Karpas-422 (cell line): ENCODE measurements at places on chromosomes 12 and 14. TPM values are rescaled to one million over a fixed set of nuclear protein-coding genes. Genes with fewer than 3 reads are reported as not detected.

Gene PEX5
- 25.9 and 80.8 TPM in 2 replicates for total RNA-seq

Gene CCNB1IP1
- 103 and 127 TPM in 2 replicates for total RNA-seq

Gene DPF3
- 3.1 and 6.7 TPM in 2 replicates for total RNA-seq

Gene PLCZ1
- not detected in 2 replicates for total RNA-seq

Gene FGF6
- not detected in 2 replicates for total RNA-seq

Gene BCL11B
- not detected in 2 replicates for total RNA-seq

Gene TMBIM6
- total RNA-seq, result 180 and 386 TPM in 2 replicates

- no peak for DNase-seq
Observed at GRCh38 chr12:53532524-53533445, 25.5 kb upstream of the NPFF start.

DNA sequence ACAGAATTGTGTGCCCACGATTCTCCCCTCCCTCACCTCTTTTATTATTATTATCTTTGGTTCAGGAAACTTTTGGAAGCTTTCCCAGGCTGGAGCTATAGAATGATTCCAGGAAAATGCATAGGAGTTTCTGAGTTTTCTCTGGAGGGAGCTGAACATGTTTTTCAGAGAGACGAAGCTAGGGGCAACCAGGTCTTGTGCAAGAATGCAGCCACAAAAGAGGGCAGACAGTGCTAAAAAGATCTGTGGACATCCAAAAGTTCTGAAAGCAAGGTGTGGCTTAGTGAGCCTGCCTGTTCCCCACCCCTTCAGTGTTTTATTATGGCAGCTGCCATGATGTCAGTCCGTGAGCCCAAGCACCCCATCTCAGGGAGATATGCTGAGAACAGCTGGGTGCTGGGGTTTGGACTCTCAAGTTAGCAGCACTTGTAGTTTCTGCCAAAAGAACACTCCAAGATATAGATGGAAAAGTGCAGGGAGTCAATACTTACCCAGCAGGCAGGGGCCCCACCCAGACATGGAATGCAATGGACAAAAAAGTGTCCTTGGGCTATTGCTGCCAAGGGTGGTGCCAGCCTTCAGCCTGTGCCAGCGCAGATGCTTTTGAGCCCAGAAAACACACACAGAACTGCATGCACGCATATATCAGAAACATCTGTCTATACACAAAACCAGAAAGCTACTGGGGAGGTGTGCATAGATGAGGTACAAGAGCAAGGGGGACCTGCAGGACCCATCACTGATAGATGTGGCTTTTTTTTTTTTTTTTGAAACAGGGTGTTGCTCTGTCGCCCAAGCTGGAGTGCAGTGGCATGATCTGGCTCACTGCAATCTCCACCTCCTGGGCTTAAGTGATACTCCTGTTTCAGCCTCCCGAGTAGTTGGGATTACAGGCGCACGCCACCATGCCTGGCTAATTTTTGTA, 17.0 kb upstream of the IRF2BPL start:
- DNase-seq, result no peak

DNA sequence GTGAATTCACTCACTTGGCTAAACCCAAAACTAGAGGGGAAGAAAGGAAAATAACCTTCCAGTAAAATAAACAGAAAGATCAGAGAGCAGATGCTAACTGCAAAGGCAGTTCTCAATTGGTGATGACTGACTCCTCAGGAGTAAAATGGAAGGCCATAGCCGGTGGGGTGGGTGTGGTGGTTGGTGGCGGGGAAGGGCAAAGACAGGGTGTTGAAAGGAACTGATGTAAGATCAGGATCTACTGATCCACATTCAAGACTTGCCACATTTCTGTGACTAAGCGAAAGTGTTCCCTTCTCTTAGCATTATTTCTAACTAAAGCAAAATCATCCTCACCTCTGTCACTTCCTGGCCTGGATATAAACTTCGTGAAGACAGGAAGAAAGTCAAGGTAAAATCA, 26.3 kb upstream of the TC2N start:
- no peak for DNase-seq

DNA sequence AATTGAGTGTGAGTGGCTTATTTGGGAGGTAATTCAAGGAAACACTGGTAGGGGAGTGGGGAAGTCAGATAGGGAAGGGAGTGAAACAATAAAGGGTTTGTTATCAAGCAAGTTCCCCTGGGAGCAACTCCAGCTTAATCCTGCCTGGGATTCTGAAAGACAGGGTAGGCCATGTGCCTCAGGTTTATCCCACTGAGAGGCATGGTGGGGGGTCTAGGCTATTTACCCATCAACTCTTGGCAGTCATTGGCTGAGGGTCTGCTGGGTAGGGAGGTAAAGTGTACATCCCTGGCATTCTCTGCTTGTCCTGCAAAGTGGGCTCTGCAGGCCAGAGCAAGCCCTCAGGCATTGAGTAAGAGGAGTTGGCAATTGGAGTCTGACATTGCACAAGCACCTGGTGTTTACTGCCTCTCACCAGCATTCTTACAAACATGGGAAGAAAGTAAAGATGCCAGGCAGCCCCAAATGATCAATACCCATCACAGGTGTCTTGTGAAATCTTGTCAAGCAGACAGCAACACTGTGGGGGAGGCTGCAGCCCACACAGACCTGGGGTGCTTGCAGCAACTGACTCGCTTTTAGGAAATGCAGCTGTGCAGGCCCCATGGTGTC, 169.3 kb downstream of the KTN1 start:
- no peak for DNase-seq

GRCh38 chr14:92411135-92411534, 88.2 kb downstream of the SLC24A4 start:
- DNase-seq, result no peak
